ENCODE measurements at places on chromosomes 12 and 14.
A peak's percentile ranks its signal among the peaks of the same experiment; 100 is the strongest.

- no peak for DNase-seq
Observed at GRCh38 chr14:105069522-105069870, 4.3 kb upstream of the GPR132 start.

- no peak for DNase-seq
Observed at GRCh38 chr12:105658389-105658788, 327.9 kb downstream of the C12orf75 start.

DNA sequence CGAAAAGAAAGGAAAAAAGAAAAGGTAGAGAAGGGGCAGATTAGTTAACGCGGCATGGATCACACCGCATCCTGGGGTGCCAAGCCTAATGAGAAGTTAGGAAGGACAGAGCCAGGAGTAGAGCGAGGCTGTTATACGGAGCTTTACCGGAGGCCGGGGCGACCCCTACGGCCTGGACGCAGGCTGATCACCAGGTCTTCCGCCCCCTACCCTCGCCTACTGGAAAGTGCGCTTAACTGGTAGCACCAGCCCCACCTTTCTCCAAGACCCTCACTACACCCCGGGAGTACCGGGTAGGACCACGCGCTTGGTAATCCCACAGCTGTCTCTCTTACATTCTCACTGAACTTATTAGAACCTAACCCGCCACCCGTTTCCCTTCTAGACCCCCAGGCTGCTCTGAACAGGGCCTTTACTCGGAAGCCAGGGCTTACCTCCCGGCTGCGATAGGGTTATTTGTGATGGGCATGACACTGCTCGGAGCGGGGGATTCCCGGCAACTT is 33.8 kb downstream of the WBP11 start:
- no peak for DNase-seq

- no peak for DNase-seq
Observed at GRCh38 chr12:77384941-77385340, 319.6 kb upstream of the E2F7 start.

GRCh38 chr14:50012644-50013043 is 103.7 kb downstream of the VCPKMT start:
- peak; percentile 57 for DNase-seq

DNA sequence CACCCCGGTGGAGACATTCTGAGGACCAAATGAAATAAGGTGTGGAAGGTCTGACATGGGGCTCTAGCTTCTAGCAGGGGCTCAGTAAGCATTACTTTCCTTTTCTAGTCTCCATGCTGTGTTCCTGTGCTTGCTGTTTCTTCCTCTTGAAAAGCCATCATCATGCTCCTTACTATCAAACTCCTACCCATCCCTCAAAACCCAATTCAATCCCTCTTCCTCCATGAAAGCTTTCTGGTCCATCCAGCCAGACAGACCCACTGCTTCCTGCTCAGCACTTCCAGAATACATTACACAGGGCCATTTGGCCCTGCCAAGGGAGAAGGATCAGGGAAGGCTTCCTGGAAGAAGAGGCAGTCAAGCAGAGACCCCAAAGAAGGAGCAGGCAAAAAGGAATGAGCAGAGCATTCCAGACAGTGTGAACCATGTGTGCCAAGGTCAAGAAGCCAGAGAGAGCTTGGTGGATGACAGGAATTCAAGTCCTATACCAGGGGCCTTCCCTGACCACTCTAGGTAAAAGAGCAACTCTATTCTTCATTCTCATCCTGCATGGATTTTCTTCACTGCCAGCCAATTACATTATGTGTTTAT is 59.5 kb downstream of the NUAK1 start:
- no peak for DNase-seq

DNA sequence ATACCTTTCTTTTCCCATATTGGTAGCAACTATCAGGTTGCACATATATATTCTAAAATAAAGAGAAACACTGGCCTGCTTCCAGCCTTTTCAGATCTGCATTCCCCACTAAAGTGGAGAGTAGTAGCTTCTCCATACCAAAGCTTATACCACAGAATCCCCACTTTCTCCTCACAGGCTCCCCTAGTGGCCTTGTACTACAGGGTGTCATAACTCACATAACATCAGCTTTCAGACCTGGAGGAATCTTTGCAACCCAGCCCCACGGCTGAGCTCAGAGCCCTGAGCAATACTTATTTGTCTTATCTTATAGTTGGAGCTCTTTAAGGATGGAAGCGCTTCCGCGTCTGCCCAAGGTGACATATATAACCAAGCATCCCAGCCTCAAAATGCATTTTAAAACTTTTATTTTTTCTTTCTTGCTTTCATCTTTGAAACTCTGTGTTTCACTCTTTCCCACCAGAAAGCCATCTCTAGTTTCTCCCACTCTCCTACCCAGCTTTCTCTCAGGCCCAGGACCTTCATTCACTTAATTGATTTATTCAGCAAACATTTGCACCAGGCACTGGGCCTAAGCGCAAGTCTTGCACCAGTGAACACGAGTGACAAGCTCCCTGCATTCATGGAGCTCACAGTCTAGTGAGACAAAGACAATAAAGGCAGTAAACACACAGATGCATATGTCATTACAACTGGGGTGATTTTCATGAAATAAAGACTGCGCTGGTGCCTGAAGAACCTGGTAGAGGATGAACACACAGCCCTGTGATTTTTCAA is 254.7 kb downstream of the IPO8 start:
- peak; percentile 40 for DNase-seq

DNA sequence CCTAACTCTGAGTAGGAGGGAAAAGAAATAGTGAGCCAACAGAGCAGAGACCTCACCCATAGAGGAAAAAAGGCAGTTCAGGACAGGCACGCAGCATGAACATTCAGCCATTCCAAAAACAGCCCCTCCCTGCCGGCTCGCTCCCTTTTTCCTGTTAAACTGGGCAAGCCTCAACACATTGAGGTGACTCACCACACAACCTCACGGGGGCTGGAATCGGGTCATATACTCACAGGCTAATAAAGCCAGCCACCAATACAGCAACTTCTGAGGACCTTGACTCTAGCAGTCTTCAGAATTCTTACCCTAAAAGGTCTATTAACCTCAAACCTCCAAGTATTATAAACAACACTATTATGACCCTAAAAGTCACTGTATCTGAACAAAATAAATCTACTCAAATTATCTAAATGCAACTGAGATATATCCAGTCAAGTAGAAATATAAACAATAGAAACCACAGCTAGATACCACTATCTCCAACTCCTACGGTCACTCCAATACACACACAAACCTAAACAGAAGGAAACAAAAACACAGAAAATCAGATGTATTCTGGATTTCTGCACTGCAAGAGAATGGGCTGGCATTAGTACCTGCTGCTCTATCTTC is 6.3 kb downstream of the YBX3 start:
- DNase-seq: peak; percentile 93

- no peak for DNase-seq
Observed at GRCh38 chr14:79209418-79209817, 1001.9 kb downstream of the DIO2 start.

GRCh38 chr12:102043928-102044327 is 17.9 kb downstream of the WASHC3 start:
- no peak for DNase-seq

- DNase-seq: peak; percentile 100
Observed at GRCh38 chr14:51547260-51547659, 104.5 kb upstream of the FRMD6 start.

DNA sequence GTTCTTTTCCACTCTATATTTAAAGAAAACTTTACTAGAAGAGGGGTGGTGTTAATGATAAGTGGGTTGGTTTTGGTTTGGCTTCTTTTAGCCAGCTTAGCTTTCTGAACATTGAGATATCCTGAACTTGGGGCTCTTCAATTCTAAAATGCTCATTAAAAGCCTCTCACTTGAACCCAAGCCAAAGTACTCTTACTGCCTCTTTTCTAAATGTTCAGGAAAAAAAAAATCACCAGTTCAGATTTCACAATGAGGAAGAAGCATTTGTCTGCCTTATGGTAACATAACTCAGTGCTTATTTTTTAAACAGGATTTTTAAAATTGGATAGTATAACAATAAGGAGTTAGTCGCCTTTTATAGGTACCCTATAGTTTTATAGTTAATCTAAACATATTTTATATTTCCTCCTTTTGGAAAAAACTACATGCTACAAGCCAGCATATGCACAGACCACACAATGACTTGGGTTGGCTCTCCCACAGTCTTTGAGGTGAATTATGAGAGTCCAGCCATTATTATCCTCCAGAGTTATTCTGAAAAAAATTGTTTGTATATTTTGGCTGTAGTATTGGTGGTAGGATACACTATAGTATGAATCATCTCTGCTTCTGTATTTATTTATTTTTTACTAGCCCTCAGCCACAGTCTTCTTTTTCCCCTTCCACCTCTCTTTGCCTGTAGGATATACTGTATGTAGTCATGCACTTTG is 195.5 kb upstream of the TMPO start:
- DNase-seq: no peak

- peak; percentile 99 for DNase-seq
Observed at GRCh38 chr12:116426391-116427136, 132.6 kb upstream of the MAP1LC3B2 start.

GRCh38 chr12:53676656-53677015 is 753 bp upstream of the ATP5MC2 start:
- DNase-seq: peak; percentile 46

DNA sequence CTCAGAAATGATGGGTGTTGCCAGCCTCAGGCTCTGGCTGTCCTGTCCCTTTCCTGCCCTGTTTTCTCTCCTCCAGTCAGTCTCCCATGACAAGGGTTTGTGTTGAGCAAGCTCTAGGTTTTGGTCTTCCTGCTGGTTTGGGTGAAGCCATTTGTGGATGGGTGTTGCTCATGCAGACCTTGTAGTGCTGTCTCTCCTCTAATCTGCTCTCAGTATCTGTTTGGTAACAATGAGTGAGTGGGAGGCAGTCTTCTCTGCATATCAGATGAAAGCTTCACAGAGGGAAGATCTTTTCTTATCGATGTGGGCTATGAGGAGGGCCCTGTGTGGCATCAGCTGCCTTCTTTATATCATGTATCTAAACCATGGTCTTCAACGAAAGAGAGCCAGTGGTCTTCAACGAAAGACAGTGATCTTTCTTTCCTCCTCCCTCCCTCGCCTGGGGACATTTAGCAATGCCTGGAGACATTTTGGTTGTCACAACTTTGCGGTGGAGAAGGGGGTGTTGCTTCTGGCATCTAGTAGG is 3.6 kb downstream of the CMA1 start:
- no peak for DNase-seq

GRCh38 chr12:14989790-14990189 is 16.9 kb downstream of the PDE6H start:
- no peak for DNase-seq

Data from fibroblast of the aortic adventitia (primary cell).